ENCODE measurements at places on chromosomes 6 and 20. TPM values are rescaled to one million over a fixed set of nuclear protein-coding genes. Genes with fewer than 3 reads are reported as not detected.

Gene PRKN
- 5.5 TPM for total RNA-seq

Gene RWDD1
- 24.9 TPM for total RNA-seq

Gene XKR7
- total RNA-seq: not detected

DNA sequence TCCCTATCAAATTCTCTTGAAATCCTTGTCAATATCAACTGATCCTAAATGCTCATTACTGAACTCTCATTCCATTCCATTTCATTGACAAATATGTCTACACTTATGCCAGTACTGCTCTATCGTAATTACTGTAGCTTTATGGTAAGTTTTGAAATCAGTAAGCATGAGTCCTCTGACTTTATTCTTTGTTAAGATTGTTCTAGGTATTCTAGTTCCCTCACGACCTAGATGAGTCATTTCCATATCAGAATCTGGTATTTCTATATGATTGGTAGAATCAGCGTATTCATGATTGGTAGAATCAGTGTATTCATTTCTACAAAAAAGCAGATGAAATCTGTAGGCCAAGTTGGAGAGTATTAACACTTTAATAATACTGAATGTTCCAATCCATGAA lies 318.6 kb upstream of the RUNX2 start:
- no peaks in the 10 kb centered on the region for H3K4me1 ChIP-seq
- H3K27ac ChIP-seq: no peak overlapping the region
- H3K27me3 ChIP-seq: no peaks in the 10 kb centered on the region
- H3K4me3 ChIP-seq: no peak overlapping the region
- DNase-seq: no peak

DNA sequence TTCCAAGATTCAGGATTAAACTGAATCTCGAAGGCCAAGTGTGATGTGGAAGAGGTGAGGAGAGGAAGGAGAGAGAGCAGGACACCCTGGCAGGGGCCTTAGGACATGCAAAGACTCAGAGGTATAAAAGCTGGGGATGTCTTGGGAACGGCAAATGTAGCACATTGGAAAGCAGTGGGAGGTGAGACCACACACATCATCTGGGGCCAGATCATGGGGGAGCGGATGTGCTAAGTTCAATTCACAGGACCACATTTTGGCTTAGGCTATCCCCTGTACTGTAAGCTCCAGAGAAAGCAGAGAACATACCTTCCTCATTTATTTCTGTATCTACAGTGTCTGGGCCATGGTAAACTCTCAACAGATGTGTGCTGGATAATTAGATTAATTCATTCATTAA lies 59.5 kb upstream of the MBOAT1 start:
- no peaks in the 10 kb centered on the region for H3K27me3 ChIP-seq
- H3K4me1 ChIP-seq: peaks cover 8% of the 10 kb centered on the region
- DNase-seq: no peak
- H3K4me3 ChIP-seq: no peak overlapping the region

Gene HLA-DRB1
- total RNA-seq: 3.7 TPM

DNA sequence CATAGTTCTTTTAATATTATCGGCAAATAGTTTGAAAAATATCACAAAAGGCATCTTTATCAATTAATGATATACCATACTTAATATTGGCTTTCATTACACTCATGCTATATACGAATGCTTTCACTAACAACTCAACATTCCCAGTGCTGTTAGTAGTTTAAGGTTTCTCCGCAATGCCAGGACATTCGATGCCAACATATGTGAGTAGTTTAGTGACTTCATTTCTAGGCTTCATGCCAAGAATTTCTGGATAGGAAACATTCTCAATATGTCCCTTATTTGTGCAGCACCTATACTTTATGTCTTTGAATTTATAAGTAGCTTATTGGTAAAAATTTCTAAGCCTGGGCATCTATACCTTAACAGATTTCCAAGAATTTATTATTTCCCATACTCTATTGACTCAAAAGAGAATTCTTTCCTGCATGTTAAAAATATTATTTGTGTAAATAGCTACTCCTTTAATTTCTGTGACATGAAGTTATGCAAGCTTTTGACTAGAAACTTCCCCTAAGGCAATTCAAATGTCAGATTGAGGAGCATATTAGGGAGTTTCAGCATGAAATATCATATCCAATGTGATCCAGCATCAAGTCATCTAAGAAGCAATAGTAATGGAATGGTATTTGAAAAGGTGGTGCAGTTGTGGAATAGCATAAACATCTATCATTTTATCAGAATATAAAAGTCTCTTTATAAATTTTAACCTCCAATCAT lies 236.0 kb upstream of the STXBP5 start:
- peaks cover 11% of the 10 kb centered on the region for H3K4me1 ChIP-seq
- no peaks in the 10 kb centered on the region for H3K27me3 ChIP-seq
- H3K36me3 ChIP-seq: no peaks in the 10 kb centered on the region
- H3K4me3 ChIP-seq: no peak overlapping the region

DNA sequence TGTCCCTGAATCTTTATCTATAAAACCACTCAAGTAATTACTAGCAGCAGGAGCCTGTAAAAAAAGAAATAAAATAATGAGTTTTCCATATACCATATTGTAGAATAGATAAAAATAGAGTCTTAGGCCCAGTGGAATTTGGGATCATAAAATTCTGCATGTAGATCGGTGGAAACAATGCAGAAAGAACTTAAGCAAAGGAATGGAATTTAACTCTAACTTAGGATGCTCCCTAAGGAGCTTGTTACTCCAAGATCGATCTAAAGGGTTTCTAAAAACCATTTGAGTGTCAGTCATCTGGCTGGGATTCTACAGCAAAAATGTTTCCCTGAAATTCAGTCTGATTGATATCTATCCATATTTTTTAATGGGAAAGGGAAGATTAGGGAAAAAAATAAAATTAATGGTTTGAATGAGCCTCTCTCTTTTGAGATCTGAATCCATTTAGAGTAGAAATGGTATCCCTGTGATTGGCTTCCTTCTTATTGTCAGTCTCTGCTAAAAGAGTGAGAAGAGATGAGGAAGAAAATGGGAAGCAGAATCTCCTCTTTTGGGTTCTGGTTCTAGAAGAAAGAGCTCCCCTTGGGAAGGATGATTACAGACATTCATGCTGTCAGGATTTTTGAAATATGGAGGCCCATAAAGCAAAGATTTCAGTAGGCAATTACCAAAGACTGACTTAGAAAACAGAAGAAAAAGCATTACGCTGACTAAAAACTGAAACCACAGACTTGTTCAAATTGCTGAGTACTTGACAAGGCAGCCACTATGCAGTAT lies 564.3 kb upstream of the MARCKS start:
- no peak for DNase-seq
- no peak overlapping the region for H3K27ac ChIP-seq
- H3K4me3 ChIP-seq: no peak overlapping the region
- H3K4me1 ChIP-seq: no peaks in the 10 kb centered on the region
- H3K36me3 ChIP-seq: no peaks in the 10 kb centered on the region

Gene GLP1R
- total RNA-seq: not detected

Gene WFDC12
- not detected for total RNA-seq

DNA sequence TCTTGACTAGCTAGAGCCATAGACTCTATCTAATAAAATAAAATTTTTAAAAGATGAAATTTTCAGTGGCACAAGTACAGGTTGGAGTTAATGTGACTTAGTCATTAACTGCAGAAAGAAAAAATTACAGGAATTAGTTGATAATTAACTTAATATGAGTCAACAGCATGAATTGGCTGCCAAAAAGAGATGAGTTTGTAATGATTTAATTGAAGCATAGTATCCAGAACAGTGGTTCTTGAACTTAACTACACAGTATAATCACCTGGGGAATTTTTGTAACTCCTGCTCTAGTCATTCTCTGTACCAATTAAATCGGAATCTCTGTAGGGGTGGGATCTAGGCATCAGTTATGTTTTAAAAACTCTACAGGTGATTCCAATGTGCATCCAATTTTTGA lies 46.3 kb upstream of the HMGN3 start:
- no peak for DNase-seq
- no peaks in the 10 kb centered on the region for H3K36me3 ChIP-seq
- H3K27ac ChIP-seq: no peak overlapping the region
- no peak overlapping the region for H3K4me3 ChIP-seq
- no peaks in the 10 kb centered on the region for H3K4me1 ChIP-seq

DNA sequence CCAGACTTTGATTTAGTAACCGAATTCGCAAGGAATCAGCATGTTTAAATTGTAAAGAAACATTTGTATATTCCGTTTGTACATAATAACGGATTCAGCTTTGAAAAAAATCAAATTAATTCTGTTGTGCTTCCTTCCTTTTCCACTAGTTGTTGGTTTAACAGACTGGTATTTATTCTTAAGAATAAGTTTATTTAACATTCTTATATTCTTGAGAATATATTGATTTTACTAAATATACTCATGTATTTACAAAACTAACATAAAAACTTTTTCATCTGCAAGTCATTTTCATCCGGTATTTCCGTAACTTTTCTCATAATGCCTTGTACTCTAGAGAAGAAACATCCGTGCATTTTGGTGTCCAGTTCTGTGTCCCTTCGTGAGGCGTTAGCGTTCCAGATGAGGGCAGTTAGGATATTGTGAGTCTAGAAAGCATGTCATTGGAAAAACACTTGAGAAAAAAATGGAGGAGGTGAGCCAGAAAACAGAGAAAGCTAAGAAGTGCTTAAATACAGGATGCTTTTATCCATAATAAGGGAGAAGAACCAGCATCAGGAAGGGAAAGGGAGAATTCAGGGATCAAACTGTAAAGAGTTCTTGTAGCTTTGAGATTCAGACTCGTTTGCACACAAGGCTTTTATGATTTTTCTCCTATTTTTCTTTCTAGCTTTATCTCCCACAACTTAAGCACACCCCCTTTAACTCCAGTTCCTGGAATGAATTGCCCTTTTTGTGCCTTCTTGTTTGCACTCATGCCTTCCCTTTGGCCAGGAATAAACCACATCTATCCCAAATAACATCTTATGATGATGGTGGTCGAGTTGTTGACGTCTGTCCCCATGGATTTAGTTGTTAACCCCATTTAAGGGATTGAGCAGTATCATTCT lies 1.8 kb downstream of the WRNIP1 start:
- no peak for DNase-seq
- peak overlapping the region; percentile 92 for H3K27ac ChIP-seq
- H3K27me3 ChIP-seq: no peaks in the 10 kb centered on the region

Gene BEND6
- 0.57 TPM for total RNA-seq

Gene TMEM74B
- total RNA-seq: 0.59 TPM

GRCh38 chr6:30686009-30686907 lies at the start of gene PPP1R18:
PPP1R18 (minus strand) TSS chr6:30686645; CDS start chr6:30686018, 627 bp downstream.
- peaks cover 62% of the 10 kb centered on the region for H3K4me1 ChIP-seq
- no peaks in the 10 kb centered on the region for H3K27me3 ChIP-seq
- DNase-seq: peak; percentile 45
- H3K4me3 ChIP-seq: peak within 1 kb of the TSS; percentile 79

- no peak overlapping the region for H3K27ac ChIP-seq
- H3K4me1 ChIP-seq: no peaks in the 10 kb centered on the region
- H3K36me3 ChIP-seq: no peaks in the 10 kb centered on the region
- no peak for DNase-seq
Observed at GRCh38 chr6:134676307-134677281, 273.3 kb downstream of the ALDH8A1 start.

GRCh38 chr6:52499681-52500236 lies 77.1 kb downstream of the TRAM2 start:
- H3K36me3 ChIP-seq: peaks cover 18% of the 10 kb centered on the region
- H3K27ac ChIP-seq: no peak overlapping the region
- H3K4me1 ChIP-seq: peaks cover 31% of the 10 kb centered on the region
- no peaks in the 10 kb centered on the region for H3K27me3 ChIP-seq
- no peak overlapping the region for H3K4me3 ChIP-seq

DNA sequence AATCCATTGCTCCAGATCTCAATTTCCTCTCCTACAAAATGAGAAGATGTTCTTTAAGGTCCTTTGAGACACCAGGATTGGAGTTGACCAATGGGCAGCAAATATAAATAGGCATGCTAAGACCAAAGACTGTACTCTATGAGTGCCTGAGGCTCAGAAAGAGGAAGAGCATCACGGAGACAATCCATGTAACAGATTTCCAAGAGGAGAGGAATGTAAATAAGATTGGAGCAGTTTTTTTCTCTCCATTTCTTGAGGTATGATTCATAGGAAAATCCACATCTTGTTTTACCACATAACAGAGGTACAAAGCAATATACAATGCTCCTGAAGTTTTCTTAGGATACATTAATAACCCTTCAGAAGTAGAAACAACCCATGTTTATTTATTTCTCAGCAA lies 109.8 kb downstream of the UBE3D start:
- no peak for DNase-seq
- no peaks in the 10 kb centered on the region for H3K4me1 ChIP-seq
- H3K36me3 ChIP-seq: no peaks in the 10 kb centered on the region

Gene C6orf15
- total RNA-seq: not detected

DNA sequence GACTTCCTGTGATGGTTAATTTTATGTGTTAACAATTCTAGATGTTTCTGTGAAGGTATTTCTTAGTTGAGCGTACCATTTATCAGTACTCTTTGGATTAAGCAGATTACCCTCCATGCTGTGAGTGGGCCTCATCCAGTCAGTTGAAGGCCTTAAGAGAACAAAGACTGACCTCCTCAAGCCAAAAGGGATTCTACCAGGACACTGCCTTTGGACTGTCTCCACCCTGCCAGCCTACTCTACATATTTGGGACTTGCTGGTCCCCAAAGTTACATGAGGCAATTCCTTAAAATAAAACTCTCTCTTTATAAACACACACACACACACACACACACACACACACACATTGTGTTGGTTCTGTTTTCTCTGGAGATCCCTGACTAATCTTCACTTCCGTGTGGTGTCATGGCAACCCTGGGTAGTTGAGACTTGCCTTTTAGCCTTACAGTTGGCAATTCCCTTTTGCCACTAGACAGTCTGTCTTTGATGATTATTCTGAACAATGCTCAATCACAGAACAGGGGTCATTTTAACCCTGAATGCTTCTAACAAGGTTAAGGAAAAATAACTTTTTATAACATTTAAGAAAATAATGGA lies 32.2 kb downstream of the MRAP2 start:
- peaks cover 14% of the 10 kb centered on the region for H3K4me1 ChIP-seq
- H3K4me3 ChIP-seq: no peak overlapping the region
- H3K27me3 ChIP-seq: no peaks in the 10 kb centered on the region
- H3K36me3 ChIP-seq: no peaks in the 10 kb centered on the region

DNA sequence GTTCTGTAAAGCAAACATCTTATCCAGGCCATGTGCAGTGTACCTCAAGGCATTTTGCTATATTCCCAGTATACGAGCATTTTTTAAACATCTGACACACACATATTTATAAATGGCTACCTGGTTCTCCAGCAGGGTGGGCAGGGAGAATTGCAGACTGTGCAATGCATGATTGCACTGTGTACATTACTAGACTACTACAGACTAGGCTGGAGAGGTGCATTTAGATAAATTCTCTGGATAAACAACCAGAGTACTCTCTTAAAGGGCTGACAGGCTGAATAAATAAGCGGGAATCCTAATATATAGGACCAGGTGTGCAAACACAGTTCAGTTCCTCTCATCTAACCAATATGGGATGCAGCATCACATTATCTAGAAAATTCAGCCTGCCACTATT lies 428.3 kb upstream of the ARID1B start:
- H3K4me1 ChIP-seq: peaks cover 10% of the 10 kb centered on the region
- no peak for DNase-seq
- H3K4me3 ChIP-seq: no peak overlapping the region

Gene CEP162
- total RNA-seq: 3.0 TPM

Gene TRIM10
- total RNA-seq: not detected

Gene ISM1
- total RNA-seq: 2.3 TPM

GRCh38 chr20:59001449-59002171 lies 5.4 kb downstream of the CTSZ start:
- peaks cover 13% of the 10 kb centered on the region for H3K36me3 ChIP-seq
- no peaks in the 10 kb centered on the region for H3K27me3 ChIP-seq
- no peak overlapping the region for H3K4me3 ChIP-seq
- no peak overlapping the region for H3K27ac ChIP-seq
- peaks cover 25% of the 10 kb centered on the region for H3K4me1 ChIP-seq

Gene RBPJL
- not detected for total RNA-seq

Measured in esophagus squamous epithelium (tissue), 5 donors.